ENCODE measurements at places on chromosomes 11 and 22.

DNA sequence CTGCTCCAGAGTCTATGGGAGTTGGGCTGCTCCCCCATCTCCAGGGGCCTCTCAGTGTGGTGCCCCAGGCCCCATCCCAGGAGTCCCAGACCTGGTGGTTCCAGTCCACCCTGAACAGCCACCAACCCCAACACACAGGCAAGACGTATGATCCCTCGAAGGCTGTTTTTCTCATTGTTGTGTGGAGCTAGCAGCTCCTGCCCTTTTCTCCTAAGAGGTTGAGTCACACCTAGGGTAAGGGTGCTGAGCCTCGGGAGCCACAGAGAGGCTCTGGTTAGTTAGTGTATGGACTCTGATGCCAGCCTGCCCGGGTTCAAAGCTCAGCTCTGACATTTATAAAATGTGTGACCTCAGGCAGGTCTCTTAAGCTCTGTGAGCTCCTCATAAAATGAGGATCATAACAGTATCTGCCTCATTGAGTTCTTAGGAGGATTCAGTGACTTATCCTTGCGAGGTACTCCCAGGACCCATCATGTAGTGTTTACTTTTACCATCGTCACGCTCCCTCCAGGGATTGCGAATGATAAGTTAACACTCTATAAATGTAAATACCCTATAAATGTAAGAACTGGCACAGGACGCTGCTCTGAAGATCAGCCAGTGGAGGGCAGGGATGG lies 47.2 kb downstream of the FBLN1 start:
- no peak for DNase-seq

DNA sequence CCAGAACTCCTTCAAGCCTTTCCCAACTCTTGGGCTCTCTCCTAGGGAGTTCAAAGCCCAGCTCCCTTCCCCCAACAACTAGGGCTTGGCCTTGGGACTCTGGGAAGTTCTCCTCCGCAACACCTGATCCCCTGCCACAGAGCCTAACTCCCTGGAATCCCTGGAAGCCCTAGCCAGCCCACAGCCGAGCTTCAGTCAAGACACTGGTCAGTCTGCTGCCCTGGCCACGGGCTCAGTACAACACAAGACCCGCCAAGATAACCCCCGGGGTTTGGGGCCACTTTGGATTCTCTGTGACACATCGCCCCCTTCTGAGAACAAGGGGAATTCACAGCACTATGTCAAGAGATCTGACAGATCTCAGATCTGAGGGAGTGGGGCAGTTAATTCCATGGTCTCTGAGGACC lies 58.3 kb downstream of the SLC22A12 start:
- DNase-seq: peak; percentile 59

DNA sequence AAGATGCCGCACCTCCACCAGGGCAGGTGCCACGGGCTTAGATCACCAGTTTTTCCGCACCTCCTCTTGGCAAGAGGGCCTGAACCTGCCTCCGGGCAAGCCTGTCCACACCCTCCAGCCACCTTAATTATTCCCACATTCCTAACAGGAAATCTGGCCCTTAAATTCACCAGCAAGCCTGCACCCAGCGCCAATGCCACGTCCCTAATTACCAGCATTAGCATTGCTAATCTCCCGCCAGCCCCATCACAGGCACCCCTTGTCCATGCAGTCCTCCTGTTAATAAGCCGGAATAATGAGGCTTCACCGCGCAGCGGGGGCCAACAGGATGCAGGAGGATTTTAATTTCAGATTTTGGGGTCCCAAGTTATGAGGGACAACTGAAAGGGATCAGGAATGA lies 69.7 kb downstream of the PHF21B start:
- peak; percentile 88 for DNase-seq

- peak; percentile 41 for DNase-seq
Observed at GRCh38 chr11:117094776-117095175, 3.5 kb downstream of the SIK3 start.

GRCh38 chr11:2329551-2329950 lies 27.7 kb downstream of the TSPAN32 start:
- DNase-seq: no peak

Measured in ELF-1 (cell line).